ENCODE measurements at places on chromosomes 7 and 10. TPM values are rescaled to one million over a fixed set of nuclear protein-coding genes. Genes with fewer than 3 reads are reported as not detected.
A peak's percentile ranks its signal among the peaks of the same experiment; 100 is the strongest.

DNA sequence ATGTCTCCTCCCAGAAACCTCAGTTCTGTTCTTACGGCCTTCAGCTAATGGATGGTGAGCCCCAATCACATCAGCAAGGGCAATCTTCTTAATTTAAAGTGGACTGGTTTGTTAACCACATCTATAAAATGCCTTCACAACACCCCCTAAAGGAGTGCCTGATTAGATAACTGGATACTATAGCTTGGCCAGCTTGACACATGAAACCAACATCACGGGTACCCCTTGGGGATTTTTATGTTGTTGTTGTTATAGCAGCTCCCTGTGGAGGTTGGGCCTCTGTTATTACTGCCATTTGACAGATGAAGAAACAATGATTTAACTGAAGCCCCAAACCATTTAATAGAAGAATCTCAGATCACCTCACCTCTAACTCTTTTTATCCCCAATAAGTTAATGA lies 26.8 kb downstream of the STRA8 start:
- no peak for DNase-seq

DNA sequence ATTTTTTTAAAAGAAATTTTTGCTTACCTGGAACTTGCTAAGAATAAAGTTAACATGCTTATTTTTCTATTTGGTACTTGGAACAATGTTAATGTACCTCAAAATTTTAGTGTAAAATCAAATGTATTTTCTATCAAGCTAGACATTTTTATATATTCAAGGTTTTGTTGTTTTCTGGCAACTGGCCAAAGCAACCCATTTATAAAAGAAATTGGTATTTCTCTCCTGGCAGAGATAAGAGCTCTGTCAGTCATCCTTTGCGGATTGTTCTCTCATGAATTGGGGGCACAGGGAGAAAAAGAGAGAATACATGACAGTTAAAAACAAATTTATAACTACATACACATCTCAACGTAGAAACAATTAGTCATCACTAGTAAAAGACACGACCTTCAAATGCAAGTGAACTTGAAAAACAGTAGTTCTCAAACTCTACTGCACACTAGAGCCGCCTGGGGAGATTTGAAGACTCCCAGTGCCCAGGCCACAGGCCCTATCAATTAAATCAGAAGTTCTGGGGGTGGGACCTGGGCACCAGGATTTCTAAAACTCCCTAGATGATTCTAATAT lies 152.4 kb upstream of the LAMB4 start:
- no peak for DNase-seq

DNA sequence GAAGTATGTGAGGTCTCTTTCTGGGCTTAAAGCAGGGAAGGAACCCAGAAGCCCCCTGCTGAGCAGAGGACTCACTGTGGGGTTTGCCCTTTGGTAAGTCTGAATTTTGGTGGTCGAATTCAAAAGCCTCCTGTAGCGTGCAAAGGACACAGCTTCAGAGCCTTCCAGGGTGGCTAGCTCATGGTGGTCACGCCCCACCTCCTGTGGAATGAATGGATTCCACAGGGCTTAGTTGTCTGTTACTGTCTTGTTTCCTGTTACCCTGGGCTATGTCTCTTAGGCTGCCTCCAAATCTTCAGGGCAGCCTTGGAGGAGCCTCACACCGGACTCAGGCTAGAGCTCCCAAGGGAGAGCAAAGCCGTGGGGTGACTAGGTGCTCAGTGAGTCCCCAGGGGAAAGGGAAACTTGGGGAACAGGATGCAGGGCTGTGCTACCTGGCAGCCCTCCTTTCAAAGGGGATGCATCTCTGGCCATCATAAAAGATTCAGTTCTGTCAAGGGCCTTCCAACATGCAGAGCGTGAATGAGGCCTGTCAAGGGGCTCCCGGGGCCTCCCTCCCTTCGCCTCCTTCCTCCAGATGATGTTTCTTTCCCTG lies 211.7 kb downstream of the CCSER2 start:
- peak; percentile 83 for DNase-seq

PTN gene
- 0.23 TPM for total RNA-seq

SYNPO2L gene
- 0.11 TPM for total RNA-seq

DNA sequence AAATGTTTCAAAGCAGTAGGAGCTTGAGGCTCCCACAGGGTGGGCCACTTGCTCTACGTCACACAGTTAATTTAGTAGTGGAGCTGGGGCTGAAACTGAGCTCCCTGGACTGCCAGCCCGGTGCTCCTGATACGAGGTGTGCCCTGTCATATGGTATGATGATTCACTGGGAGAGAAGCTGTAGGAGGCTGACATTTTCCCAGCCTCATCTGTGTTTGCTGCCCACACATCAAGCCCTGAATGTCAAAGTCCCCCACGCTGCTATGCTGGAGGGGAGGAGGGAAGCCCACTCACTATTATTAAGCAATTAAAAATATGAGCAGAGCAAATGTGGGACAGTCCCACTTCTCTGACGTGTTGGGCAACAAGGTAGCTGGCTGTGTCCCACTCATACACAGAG lies 81.2 kb upstream of the SORCS3 start:
- DNase-seq = peak; percentile 31

CASP2 gene
- 12.6 TPM for total RNA-seq

CCL26 gene
- total RNA-seq = not detected

GRCh38 chr7:4762121-4763055 lies 13.0 kb upstream of the AP5Z1 start:
- no peak for DNase-seq

- DNase-seq = no peak
Measured at GRCh38 chr7:47221826-47222225, 360.1 kb downstream of the TNS3 start.

GRCh38 chr7:16587790-16588189 lies 57.8 kb downstream of the ANKMY2 start:
- no peak for DNase-seq

- DNase-seq = peak; percentile 50
Measured at GRCh38 chr10:127774766-127775559, 38.0 kb downstream of the FOXI2 start.

KIF11 gene
- total RNA-seq = 37.7 TPM

TMEM248 gene
- 101 TPM for total RNA-seq

DNA sequence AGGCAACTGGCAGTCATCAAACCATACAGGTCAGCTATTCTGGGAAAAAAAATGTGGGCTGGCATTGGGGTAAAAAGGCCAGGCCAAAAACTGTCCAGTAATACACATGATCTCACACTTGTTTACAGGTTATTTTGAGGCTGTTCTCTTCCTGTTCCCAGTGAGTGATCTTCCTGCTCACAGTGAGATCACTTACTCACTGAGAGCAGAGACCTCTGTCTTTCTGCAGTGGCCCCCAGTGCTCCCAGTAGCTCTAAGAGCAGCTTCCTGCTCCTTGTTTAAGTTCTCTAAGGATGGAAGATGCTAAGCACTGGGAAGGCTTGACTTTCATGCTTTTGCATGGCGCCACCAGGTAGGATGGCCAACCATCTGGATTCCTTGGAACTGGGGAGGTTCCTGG lies 93.5 kb upstream of the KIAA1217 start:
- peak; percentile 10 for DNase-seq

DNA sequence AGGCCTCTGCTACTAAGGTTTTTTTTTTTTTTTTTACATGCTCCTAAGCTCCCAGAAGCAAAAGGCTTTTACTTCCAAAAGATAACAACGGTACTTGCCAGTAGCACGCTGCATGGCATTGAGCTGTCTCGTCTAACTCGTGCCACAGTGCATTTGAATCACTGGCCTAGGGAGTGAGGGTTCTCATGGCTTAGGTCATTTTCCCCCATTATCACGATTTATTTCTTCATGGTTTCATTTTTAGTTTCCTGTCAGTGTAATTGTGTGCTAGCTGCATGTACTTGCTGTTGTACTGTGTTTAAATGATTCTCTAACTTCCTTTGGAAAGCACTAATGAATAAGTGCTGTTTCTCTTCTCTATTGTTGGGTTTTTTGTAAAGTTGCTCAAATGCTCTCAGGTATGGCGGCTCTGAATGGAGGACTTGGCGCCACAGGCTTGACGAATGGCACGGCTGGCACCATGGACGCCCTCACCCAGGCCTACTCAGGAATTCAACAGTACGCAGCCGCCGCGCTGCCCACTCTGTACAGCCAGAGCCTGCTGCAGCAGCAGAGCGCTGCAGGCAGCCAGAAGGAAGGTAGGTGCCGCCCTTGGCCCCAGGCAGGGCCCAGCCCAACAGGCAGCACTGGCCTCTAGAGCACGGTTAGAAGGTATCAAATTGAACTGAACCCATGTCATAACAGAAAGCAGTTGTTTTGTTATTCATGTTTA lies 290.5 kb downstream of the USP6NL start:
- DNase-seq = no peak

GRCh38 chr7:91953618-91954017 lies 13.0 kb downstream of the AKAP9 start:
- peak; percentile 4 for DNase-seq

CALHM3 gene
- total RNA-seq = not detected

SPDYE3 gene
- not detected for total RNA-seq

DNA sequence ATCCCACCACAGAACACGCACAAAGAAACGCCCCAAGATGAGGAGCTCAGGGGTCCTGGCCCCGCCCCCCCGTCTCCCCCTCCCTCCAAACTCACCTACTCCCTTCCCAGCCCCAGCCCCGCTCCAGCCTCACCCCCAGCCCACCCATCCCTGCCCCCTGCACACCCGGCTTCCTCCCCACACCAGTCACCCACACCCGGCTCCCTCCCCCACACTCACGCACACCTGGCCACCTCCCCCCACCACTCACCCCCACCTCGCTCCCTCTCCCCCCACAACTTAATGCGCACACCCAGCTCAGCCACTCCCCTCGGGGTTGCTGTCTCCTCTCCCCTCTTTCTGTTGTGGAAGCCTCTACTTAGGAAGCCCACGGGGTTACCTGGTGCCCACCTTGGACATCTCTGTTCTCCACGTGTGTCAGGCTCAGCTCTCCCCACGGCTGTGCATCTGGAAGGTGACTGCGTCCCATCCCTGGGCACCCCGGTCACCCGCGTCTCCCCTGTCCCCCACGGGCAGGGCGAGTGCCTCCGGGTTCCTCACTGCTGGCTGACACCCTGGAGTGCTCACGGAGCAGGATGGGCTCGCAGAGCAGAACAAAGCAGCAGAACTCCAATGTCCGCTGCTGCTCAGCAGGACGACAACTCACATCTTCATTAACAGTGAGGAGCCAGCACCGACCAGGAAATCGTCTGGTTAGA lies 166.8 kb downstream of the USP6NL start:
- DNase-seq = no peak

DNA sequence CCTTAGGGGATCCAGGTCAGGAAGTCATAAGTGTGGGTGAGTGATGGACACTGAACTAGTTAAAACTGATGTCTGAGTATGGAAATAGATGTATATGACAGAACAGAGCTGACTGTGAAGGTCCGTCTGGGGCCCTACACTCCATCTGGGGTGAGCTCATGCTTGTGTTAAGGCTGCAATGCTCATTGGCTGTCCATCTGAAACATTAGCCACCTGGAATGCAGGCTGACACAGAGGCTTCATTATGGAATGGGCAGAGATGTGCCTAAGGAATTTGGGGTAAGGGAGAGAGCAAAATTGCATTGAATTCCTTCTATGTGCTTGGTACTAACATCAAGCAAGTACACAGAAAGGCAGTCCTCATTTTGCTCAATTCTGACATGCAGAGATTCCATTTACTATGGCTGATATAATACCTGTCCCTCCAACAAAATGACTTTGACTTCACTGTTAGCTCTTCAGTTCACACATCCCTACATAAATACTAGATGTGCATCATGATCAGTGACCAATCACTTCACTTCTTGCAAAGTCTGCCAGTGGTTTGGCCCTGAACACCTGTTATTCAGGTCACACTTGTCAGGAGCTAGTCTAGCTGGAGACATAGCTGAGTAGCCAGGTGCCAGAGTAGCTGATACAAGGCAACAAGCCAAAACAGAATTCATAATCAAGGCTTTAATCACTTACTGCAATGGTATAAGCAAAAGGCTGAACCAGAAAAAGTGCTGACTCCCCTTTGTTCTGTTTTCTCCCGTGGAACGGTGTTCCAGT lies 128.9 kb upstream of the VWC2 start:
- DNase-seq = no peak

- DNase-seq = peak; percentile 23
Measured at GRCh38 chr7:124155432-124156022, 122.7 kb upstream of the TMEM229A start.

GRCh38 chr10:44477046-44477425 lies 92.1 kb upstream of the CXCL12 start:
- no peak for DNase-seq

GRM8 gene
- 0.27 TPM for total RNA-seq

GRCh38 chr10:6516929-6517284 lies 63.2 kb downstream of the PRKCQ start:
- DNase-seq = no peak
